Keratinocyte (primary cell): ENCODE measurements at places on chromosomes 11 and 22.

- no peak for DNase-seq
These were observed 1.2 kb downstream of the SLCO2B1 start for GRCh38 chr11:75152090-75152489.

- no peak for DNase-seq
These were observed 3.1 kb downstream of the CD3D start for GRCh38 chr11:118339281-118339961.

- DNase-seq: no peak
These were observed 24.7 kb downstream of the TNRC6B start for GRCh38 chr22:40202225-40202944.

GRCh38 chr11:5737091-5737490, 843 bp downstream of the OR56B1 start:
- no peak for DNase-seq

- no peak for DNase-seq
These were observed 66.6 kb upstream of the CECR2 start for GRCh38 chr22:17302616-17303015.

- no peak for DNase-seq
These were observed 120.5 kb downstream of the BBOX1 start for GRCh38 chr11:27161071-27161470.

DNA sequence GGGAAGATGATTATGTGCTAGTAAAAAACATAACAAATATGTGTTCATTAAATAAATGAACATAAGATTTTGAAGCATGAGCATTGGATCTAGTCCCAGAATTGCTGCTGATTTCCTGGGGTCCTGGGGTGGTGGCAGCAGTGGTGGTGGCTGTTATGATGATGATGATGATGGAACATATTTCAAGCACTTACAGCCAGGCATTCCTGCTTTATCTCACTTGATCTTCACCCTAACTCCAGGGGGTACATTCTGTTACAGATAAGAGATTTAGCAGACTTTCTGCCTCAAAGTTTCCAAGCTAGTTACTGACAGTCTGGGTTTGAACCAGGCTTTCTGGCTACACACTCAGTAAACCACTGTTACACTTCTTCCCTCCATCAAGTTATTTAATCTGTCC, 5.2 kb downstream of the TRAPPC4 start:
- no peak for DNase-seq

DNA sequence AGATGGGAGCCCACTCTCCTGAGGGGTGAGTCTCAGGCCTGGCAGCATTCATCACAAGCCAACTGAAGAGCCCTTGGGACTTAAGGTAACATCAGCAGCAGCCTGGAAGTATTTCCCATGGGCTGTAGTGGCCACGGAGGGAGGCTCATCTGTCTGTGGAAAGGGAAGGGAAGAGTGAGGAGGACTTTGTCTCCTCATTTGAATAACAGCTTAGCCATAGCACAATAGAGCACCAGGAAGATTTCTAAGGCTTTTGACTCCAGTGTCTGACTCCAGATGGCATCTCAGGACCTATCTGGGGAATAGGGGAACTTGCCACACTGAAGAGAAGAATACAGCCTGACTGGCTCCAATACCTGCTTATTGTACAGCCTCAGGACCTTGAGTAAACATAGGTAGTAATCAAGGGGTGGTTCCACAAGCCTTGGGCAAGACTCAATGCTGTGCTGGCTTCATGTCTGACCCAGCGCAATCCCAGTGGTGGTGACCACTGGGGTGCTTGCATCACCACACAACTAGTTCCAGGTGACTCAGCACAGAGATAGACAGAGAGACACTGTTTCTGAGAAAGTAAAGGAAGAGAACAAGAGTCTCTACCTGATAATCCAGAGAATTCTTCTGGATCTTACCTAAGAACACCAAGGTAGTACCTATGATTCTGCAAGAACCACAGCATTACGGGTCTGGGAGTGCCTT, 510.5 kb upstream of the CCDC179 start:
- no peak for DNase-seq

DNA sequence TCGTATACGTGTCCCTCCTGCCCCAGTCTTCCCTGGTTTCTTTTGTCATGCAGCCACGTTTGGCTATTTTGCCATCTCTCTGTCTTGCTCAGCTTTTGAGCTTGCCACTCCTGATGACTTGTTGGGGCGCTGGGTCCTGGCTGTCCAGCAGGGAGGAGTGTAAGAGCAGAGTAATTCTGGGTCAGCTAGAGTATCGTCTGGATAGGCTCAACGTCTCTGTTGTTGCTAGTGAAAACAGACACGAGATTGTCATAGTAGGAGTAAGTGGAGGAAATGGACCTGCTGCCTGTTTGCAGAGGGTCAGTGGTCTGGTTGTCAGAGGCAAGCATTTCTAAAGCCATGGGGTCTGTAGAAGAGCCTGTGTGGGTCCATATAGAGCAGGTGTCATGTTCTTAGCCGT, 83.0 kb downstream of the PPP6R3 start:
- DNase-seq: no peak

DNA sequence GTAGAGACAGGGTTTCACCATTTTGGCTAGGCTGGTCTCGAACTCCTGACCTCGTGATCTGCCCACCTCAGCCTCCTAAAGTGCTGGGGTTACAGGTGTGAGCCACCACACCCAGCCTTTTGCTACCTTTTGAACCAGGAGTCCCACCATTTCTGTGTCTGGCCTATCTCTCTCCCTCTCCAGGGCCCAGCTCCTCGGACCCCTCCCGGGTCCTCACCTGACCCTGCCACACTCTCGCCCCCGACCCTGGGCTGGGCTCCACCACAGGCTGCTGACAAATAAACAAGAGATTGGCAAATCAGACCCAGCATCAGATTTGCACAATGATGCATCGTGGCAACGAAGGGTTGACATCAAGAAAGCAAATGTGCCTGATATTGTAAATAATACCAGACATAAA, 8.8 kb downstream of the KRTAP5-5 start:
- no peak for DNase-seq

DNA sequence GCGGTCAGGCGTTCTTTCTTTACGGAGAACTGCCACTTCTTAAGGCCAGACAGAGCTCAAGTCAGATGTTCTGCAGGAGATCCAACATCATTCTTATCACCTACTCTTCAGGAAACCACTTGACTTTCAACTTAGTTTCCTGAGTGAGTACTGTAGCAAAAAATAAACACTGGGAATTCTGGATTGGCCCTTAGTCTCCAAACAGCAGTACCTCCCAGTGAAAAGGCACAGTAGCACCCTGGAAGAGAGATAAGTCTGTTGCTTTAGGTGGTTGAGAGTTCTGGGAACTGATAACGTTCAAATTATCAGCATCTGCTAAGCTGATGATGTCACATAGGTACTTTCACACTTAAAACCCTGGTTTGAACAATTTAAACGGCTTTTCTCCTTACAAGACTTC, 971.8 kb upstream of the TENM4 start:
- DNase-seq: no peak

DNA sequence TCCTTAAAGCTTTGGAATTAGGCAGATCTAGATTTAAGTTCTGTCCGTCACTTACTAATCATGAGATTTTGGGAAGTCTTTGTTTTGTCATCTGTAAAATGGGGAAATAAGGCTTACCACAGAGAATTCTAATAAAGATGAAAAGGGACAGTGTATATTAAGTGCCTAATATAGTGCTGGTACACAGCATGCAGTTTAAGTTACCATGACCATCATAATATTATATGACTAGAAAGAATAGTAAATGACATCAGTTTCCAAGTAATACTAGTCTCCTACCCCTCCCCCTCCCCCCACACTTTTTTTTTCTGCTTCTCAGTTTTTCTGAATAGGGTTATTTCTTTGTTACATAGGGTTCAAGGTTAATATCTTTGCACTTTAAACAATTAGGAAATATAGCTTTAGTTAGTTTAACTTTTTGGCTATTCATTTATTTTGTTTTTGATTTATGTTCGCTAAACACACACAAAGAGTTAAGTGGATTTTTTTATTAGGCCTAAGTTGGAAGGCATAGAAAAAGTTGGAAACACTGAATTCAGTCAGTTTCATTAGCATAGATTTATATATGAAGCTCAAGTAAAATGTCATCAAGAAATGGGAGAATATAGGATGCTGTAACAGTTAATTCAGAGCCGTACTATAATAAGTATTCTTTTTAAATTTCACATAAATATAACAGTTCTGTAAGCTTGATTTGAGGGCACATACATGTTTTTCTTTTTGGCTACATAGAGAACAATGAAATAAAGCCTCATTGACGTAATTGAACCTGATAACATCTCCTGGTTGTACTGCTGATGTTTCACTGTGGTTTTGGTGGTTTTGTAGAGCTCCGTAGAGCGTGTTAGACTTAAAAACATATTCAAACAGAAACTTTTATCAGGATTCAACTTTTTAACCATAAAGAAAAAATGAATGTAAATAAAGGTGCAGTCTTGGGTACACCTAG, 121.2 kb downstream of the PDE3B start:
- DNase-seq: no peak

DNA sequence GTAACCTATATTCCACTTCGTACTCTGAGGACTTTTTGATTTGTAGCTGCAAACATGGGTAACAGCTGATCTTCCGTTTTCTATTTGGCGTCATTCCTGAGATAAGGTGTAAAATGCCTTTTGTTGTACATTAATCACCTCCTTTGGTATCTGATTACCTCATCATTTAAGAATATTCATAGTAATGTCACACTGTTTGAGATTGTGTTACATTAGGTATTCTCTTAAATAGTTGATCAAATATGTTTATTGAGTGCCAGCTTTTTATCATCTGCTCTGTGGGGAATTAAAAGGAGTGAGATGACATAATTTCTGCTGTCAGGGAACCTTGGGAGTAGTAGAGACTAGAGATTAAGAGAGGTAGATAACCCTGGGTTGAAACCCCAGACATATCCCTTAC, 5.9 kb downstream of the NCAM1 start:
- DNase-seq: no peak

DNA sequence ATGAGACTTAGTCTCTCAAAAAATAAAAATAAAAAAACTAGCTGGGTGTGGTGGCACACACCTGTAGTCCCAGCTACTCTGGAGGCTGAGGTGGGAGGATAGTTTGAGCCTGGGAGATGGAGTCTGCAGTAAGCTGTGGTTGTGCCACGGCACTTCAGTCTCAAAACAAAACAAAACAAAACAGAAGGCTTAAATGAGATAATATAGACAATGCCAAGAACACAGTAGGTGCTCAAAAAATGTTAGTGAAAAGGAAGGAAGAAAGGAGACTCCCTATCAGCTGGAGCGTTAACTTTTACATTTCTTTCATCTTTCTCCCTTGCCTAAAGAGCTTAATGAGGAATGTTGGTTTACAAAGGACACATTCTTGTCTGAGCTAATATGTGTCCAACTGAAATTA, 4.1 kb upstream of the ASCC2 start:
- no peak for DNase-seq

DNA sequence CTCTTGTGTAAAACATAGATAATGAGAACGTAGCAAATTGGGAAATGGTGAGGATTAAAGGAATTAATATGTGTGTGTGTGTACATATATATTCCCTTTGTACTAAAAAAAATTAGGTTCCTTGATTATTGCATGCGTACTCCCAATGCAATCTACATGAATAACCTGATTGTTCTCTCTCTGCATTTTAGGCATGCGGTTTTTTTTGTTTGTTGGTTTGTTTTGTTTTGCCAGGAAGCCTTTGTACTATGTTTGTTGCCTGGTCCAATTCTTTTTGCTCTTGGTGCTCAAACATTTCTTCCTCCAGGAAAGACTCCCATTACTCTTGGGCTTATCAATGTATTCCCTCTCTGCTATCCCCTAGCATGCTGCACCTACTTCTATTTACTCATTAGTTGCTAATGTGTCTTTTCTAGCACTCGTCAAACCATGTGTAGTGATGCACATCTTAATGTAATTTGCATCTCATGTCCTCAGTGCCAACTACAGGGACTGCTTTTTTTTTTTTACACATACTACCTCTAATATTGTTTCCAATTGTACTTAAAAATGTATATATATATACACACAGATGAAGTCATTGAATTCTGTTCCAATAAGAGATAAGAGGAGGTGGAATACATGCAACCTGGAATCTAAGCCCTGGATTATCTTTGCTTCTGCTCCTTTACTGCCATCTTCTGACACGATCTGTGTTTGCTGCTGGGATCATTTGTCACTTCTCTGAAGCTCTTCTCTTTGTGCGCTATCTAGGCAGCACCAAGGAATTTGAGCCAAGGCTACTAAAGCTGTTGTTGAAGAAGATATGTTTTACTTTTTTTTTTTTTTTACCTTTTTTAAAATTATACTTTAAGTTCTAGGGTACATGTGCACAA, 197.2 kb upstream of the ANO3 start:
- DNase-seq: no peak

- no peak for DNase-seq
These were observed 27.7 kb downstream of the PRCP start for GRCh38 chr11:82872377-82873150.

DNA sequence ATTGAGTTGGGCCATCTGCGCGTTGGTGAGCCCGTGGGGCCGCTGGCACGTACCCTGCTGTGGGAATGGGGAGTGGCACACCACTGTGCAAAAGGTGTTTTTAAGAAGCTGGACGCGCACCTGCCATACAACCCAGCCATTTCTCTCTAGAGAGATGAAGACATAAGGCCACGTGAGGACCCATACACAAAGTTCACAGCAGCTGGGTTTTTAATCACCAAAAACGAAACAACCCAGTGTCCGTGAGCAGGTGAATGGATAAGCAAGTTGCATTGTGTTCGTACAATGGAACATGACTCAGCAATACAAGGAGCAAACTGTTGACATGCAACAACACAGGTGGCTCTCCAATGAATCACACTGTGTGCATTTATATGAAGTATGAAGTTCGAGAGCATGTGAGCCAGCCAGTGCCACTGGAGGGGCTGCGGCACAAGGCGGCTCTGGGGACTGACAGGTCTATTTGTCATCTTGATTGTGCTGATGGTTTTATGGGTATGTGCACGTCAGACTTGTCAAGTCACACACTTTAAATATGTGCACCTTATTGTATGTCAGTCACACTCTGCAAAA, 30.6 kb upstream of the PANX2 start:
- DNase-seq: no peak

DNA sequence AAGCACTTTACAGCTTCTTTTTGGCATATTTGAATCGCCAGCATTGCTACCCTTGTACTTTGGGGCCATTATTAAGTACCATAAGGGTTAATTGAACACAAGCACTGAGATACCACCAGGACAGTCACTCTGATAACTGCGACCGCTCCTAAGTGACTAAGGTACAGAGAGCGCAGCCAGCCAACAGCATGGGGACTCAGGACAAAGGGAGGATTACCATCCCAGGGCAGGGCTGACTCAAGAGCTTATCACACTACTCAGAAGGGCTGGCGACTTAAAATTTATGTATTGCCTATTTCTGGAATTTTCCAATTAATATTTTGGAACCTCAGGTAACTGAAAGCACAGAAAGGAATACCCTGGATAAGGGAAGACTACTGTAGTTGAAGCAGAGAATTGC, 479 bp downstream of the ZNF280A start:
- DNase-seq: no peak

GRCh38 chr11:80194625-80195024, 753.8 kb upstream of the TENM4 start:
- no peak for DNase-seq
